Peyer's patch (tissue), 4 donors: ENCODE measurements at places on chromosomes 3 and 15.

DNA sequence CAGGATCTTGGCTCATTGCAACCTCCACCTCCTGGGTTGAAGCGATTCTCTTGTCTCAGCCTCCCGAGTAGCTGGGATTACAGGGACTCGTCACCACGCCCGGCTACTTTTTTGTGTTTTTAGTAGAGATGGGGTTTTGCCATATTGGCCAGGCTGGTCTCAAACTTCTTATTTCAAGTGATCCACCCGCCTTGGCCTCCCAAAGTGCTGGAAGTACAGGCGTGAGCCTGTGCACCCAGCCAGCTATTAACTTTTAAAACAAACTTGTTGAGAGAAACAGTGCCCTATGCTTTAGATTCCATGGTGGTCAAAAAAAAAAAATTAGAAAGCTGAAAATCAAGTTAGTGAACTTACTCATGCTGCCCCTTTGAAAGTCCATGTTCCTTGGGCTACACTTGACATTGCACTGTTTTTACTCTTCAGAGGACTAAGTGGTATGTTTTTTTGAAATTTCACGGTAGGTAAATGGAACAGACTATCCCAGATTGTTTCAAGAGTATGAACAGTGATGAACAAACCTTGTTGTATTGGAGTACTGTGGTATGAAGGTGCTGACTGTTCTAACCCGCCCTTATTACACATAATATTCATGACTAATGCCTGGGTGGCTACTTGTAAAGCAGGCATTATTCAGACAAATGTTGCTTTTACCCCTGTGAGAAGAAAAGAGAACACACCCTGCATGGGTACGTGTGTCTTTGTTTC is 206.9 kb downstream of the KLHL25 start:
- DNase-seq = no peak

DNA sequence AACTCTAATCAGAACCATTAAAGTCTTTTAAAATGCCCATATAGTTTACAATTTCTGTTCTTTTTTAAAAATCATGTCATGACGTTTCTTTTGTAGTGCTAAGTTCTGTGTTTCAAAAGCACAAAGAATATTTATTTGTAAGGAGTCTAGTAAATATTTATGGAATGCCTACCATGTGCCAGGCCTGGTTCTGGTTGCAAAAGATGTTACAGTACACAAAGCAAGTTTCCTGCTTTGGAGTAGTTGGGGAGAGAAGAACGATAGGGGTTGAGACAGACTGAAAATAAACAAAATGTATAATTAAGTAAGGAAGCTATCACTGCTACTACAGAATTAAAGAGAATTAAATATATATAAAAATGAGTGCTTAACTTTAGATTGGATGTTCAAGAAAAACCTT is 86.8 kb upstream of the CMSS1 start:
- no peak for DNase-seq

DNA sequence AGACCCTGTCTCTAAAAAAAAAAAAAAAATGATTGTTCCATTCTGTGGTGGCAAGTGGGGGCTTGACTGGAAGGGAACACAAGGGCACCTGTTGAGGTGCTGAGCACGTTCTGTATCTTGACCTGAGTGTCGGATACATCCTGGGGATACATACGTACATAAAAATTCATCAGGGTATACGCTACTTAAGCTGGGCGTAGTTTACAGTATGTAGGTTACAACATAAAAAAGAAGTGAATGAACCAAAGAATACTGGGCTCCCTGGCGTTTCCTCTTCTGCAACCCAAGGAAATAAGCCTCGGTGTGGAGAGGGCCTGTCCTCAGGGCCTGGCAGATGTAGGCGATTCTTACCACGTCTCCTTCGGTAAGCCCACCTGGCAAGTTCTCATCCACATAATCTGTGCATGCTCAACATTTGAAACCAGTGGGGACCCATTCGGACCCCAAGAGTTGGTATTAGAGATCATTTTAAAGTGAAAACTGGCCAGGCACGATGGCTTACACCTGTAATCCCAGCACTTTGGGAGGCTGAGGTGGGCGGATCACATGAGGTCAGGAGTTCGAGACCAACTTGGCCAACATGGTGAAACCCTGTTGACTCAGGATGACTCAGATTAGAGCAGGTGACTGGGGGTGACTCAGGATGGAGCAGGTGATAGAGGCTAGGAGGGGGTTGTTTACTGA is 5.1 kb upstream of the MUC20 start:
- DNase-seq = no peak

GRCh38 chr3:169526246-169526645 is 137.3 kb downstream of the MECOM start:
- DNase-seq = no peak

DNA sequence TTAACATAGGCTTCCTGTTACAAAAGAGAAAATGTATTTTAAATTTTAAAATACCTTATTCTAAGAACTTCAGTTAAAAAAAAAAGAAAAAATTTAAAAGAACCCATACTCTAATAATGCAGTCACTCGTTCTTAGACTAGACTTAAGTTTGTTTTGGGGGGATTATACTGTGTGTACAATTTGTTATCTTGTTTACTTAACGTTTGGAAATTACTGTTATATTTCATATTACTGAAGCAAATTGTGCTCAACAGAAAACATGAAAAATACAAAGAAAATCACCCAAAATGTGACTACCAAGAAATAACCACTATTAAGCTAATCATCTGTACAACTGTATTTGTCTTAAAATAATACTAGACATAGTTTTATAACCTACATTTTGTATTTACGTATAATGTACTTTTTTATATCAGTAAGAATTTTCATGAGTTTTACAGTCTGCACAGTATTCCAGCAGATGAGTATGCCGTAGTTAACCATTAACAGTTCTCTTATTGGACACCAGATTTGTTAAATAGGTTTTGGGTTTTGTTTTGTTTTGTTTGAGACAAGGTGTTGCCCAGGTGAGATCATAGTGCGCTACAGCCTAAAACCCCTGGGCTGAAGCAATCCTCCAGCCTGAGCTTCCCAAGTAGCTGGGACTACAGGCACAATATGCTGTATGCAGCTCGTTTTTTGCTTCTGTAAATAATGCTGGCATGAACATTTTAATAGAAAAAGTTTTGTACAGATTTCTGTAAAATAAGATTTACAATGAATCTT is 88.8 kb upstream of the CHD2 start:
- no peak for DNase-seq

- DNase-seq = no peak
Observed at GRCh38 chr3:38561746-38562466, 65.8 kb downstream of the EXOG start.

GRCh38 chr3:13420045-13420830 is at the start of gene NUP210:
TSS of gene NUP210 (minus strand) at chr3:13420322. CDS start at chr3:13420226, 96 bp downstream.
- DNase-seq = peak; percentile 70

GRCh38 chr3:105853801-105854432 is 14.9 kb downstream of the CBLB start:
- DNase-seq = peak; percentile 82
